Kidney tubule cell (primary cell): ENCODE measurements at places on chromosomes 16 and 17.

GRCh38 chr17:49880291-49881053 lies 32.6 kb upstream of the TAC4 start:
- DNase-seq, result peak; percentile 75

DNA sequence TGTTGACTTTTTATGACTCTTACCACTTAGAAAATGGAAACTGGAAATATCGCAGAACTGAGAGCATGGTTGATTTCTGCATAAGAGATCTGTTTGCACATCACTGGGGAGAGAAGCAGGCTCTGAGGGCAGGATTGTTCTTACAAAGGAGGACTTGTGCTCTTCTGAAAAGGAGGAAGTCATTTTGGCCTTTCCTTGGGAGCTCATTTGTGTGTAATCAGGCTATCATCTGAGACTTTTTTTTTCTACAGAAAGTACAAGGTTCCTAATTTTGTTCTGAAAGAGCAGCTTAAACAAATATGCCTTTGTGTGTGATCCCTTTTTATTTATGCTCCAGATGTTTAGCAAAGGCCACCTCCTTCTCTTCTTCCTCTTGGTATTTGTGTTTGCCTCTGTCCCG lies 145.7 kb upstream of the CACNG5 start:
- DNase-seq, result no peak

DNA sequence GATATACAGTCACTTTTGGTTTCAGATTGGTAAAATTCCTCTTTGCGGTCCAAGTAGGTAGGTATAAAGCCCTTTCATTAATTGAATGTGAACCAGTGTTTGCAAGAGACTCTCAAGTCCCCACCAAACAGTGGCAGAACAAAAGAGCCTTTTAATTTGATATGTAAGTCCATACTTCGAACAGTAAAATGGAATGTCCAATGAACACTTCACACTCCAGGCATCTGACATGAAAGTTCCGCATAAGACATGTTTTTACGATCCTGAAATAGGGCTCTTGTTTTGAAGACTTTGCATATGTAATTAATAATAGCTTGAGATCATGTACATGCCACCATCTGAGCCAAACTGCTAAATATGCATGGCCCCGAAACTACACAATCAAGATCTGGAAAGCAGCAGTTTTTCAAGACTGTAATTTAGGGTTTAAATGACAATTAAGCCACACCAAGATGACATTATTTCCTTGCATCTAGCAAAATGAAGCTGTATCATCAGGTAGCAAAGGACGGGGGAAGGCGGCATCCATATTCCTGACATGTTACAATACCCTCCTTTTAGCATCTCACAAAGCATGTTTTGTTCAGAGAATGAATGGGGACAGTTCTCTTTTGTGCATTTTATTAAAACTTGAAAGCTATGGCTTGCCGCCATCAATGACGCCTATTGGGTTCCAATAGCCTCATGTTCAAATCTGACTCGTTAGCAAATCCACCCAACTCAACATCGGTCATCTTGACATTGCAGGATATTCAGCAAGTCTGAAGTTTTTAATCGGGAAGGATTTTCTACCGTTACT lies 39.4 kb downstream of the LITAF start:
- no peak for DNase-seq

GRCh38 chr17:2705263-2705662 lies 6.3 kb downstream of the CLUH start:
- peak; percentile 53 for DNase-seq

- no peak for DNase-seq
Measured at GRCh38 chr17:69713815-69714214, 299.3 kb downstream of the MAP2K6 start.

GRCh38 chr16:18800775-18801144 lies 589 bp downstream of the ARL6IP1 start:
- peak; percentile 26 for DNase-seq

DNA sequence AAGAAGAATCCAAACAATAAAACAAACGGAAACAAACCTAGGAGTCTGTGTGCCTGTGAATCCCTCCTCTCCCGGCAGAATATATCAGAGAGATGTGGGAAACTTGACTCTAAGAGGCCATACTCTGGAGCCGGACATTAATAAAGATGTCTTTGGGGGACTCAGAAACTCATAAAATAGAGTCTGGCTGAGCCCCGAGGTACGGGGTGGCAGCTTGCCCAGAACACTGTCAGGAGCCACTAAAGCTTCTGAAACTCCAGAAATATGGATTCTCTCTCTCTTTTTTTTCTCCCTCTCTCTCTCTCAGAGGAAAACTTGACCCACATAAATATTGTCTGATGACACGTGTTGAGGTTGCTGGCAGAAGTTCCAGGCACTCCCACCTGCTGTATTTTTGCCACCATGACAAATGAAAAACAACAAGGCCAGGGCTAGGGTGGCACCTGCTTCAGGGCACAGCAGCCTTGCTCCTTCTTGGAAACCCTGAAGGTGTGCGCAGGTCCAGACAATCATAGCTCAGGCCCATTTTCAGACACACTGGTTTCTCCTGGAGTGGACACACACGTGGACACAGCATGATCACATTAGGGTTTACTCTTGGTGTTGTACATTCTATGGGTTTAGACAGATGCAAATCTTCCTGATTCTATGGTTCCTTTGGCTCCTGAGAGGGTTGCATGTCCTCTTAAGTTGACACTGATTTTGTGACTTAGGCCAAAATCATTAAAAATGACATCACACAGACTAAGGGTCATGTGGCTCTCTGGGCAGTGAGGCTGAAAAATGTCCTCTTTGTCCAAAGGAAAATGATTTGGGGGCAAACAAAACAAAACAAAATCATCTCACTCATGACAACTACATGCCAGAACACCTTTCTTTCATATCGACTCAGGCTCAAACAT lies 282.6 kb upstream of the IRX3 start:
- no peak for DNase-seq

DNA sequence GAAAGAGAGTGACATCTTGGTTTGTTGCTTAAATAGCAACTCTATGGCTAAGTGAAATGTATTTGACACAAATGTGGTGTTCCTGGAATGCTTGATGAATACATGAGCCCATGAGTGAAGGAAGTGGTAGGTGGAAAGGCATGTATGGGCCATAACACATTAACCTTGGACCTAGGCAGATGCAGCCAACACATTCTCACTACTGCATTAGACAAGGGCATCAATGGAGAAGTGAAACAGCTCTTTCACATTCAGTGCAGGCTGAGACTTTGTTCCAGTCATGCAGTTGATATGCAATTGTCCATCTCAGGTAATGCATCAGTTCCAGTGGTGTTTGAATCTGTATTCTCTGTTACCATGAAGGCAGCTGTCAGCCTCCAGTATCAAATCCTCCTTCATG lies 133.6 kb downstream of the HS3ST3B1 start:
- no peak for DNase-seq

DNA sequence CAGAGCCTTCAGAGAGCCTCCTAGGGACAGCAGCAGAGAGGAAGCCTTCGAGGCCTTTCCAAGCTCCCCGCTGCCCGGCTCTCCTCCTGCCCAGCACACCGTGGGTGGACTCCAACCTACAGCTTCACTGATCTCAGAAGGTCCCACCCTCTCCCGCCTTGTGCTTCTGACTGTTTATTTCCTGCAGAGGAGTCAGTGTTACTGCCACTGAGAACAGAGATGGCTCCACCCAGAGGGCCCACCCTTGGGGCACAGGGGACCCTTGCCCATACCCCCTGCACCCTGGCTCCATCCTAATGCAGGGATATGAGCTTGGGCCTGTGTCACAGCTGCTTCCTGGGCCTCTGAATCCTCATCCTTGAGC lies 52.8 kb upstream of the TOB1 start:
- DNase-seq, result peak; percentile 30

DNA sequence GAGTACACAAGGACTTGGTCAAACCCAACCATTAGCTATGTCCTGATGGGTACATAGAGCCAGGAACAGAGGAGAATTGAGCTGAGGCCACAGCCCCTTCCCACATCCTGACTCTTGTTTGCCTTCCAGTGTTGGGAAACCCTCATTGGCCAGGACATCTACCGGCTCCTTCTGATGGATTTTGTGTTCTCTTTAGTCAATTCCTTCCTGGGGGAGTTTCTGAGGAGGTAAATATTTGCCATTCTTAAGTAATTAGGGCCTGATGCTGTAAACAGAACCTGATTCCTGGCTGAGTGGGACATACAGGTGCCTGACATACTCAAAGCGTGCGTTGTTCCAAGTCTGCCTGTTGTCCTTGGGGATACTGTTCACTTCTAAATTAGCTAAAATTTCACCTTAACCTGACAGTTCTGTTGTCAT lies 42.6 kb downstream of the GDE1 start:
- DNase-seq, result no peak

DNA sequence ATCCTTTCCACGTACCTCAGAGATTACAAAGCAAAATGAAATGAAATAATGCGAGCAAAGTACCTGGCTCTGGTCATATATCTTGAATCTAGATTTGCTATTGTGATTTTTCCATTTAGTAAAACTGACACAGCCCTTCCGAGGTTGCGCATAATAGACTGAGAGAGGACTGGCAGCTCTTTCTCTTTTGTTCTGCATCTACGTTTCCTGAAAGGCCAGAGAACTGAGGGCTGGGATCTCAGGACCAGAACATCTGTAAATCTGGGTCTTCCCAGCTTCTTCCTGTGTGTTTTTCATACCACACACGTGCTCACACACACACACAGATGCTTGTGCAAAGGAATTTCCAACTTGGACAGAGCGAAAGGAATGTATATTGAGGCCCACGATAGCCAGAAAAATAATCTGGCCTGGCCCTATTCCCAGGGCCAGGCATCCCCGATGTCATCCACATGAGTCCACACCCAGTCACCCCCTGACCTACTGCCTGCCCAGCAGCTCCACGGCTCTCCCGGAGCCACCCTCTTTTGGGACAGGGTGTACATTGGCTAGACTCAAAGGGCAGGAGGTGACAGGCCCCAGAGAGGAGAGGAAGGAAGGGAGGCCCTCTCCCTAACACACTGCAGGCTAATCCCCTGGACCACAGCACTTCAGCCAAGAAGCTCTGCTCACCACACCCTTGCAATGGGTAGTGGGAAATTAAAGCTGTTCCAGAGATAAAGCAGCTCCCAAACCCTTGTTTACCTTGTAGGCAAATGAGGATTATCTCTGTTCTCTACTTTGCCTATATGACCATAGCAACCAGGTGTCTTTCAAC lies 41.8 kb downstream of the NOL11 start:
- DNase-seq, result no peak

DNA sequence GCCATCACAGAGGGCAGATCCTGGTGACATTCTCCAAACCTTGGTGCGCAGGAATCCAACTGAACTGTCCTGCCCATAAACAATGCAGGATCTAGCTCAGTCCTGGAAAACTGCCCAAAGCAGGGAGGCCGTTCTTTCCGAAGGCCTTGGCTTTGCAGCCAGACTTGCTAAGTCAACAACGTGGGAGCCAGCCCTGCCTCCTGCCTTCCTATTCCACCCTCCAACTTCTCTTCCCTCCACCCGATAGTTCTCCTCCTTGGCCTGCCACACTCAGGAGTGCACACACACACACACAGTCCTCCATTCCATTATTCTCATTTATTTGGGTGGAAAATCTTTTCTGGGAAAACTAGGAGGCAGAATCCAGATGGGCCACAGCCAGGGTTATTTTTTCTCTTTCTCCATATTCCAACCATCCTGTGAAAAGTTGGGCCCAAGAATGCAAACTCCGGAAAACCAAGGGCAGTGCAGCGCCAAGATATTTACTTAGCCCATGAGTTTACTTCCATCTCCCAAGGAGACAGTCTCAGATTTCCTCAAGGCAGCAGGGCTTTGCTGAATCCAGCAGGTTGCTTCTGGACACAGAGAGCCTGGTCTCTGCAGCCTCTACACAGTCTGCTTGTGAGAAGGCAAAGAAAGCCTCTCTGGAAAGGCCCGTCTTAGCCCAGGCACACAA lies 15.8 kb downstream of the COPRS start:
- DNase-seq, result peak; percentile 34

GRCh38 chr17:46950997-46951621 lies 27.9 kb downstream of the RPRML start:
- DNase-seq, result no peak

- DNase-seq, result peak; percentile 75
Measured at GRCh38 chr17:27602721-27603420, 28.1 kb upstream of the LGALS9 start.

GRCh38 chr17:18959845-18960240 lies 7.9 kb downstream of the SLC5A10 start:
- no peak for DNase-seq

DNA sequence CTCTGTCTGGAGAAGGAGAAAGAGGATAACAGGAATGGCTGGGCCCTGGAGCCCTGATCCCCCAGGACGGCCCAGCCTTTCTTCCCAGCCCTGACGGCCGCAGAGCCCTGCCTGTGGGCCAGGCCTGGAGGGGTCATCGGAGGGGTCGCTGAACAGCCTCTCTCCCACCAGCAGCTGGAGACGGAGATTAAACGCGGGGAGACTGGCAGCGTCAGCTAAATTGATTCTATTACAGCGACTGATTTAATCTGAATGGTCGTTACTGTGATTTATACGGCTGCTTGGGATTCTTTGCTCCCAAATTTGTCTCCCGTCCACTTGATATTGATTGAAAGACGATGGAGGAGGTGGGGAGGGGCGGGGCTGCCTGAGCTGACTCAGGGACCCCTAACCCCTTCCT lies 7.1 kb upstream of the CDH15 start:
- DNase-seq, result no peak

DNA sequence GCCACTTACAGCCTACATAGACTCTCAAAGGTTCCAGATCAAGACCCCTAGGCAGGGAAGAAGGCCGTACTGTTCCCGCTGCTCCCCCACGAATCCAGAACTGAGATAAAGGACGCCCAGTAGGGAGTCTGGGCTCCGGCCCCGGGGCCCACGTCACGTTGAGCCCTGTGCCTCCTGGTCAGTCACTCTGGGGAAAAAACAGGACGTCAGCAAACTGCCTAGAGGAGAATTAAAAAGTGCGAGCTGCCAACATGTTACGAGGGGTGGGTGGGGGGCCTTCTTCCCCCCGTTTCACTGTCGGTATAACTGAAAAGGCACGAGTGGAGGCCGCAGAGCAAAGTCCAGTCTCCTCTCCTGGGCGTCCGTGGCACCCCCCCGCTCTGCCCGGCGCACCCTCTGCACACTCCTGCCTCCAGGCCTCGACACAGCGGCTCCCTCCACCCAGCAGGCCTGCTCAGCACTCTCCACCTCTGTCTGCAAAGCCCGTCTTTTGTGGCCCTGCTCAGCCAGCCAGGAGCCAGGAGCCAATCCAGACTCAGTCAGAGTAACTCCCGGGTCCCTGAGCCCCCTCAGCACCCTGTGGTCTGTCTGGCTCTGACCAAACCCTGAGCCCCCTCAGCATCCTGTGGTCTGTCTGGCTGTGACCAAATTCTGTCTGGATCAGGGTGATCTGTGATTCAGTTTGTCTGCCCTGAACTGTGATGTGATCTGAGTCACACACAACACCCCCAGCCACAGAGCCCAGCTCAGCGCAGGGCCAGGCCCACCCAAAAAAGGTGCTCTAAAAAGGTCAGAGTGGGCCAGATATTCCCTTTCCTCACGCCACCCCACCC lies 6.2 kb downstream of the ITGAE start:
- DNase-seq, result peak; percentile 94

DNA sequence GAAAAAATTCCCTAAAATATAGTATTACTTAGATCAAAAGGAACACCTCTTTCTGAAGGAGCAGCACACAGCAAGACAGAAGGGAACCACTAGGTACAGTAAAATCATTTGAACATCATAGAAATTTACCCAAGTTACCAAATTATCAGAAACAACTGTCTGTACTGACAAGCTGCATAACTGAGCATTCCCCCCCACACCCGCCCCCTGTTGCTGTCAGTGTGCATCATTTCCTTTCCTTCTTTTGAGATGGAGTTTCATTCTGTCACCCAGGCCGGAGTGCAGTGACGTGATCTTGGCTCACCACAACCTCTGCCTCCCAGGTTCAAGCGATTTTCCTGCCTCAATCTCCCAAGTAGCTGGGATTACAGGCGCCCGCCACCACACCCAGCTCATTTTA lies 120.7 kb downstream of the TRIM37 start:
- no peak for DNase-seq
